ENCODE measurements at places on chromosomes 6 and 20.

DNA sequence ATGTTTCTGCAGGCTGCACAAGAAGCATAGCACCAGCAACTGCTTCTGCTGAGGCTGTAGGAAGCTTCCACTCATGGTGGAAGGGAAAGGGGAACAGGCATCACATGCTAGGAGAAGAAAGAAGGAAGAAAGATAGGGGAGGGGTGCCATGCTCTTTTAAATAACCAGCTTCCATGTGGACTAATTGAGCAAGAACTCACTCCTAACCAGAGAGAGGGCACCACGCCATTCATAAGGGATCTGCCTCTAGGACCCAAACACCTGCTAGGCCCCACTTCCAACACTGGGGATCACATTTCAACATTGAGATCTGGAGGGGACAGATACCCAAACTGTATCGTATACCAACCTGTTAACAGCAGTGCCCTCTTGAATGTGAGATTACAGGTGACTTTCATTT, 46.9 kb upstream of the ARMC2 start:
- no peak for DNase-seq

DNA sequence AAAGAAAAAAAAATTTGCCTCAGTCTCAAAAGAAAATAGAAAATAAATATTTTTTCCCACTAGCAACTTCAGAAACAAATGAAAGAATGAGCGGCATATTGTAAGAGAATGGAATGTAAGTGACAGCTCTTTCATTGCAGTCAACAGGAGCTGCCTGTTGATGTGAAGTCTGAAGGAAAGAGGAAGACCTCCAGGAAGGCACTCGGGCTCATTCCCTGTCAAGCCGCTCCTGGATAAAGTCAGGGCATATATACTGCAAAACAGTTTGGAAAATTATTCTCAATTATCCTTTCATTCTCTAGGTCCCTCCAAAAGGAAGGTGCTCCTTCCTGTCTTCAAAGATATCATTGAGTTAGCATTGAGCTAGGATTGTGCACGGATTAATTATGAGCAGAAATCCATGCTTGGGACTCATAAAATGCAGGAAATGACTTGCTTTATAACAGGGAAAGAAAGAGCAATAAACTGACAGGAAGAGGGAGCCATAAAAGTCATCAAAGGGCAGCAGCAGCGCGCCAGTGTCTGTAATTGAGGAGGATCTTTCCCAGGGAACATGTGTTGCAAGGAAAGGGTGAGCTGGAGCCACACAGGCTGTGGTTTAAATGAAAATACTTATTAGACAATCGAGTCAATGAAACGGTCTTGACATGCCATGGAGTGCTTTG, 218.2 kb downstream of the C6orf118 start:
- no peak for DNase-seq

DNA sequence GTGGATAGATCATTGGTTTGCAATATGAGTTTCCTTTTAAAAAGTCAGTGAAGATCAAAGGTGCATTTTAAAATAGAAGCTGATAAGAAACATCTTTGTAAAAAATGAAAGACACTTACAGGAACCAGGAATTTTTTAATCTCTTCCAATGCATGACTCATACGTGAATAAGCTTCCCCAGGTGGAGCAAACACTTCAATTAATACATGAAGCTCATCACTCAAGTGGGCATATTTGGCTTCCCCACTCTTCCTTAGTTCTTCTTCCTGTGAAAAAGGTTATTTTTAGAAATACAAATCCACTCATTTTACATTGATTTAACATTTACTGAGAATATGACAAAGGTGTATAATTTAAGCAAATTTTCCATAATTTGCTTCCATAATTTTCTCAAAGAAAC, 308.1 kb downstream of the KHDRBS2 start:
- DNase-seq: no peak

- DNase-seq: no peak
These were observed 97.8 kb upstream of the PRDM1 start for GRCh38 chr6:105988321-105988720.

DNA sequence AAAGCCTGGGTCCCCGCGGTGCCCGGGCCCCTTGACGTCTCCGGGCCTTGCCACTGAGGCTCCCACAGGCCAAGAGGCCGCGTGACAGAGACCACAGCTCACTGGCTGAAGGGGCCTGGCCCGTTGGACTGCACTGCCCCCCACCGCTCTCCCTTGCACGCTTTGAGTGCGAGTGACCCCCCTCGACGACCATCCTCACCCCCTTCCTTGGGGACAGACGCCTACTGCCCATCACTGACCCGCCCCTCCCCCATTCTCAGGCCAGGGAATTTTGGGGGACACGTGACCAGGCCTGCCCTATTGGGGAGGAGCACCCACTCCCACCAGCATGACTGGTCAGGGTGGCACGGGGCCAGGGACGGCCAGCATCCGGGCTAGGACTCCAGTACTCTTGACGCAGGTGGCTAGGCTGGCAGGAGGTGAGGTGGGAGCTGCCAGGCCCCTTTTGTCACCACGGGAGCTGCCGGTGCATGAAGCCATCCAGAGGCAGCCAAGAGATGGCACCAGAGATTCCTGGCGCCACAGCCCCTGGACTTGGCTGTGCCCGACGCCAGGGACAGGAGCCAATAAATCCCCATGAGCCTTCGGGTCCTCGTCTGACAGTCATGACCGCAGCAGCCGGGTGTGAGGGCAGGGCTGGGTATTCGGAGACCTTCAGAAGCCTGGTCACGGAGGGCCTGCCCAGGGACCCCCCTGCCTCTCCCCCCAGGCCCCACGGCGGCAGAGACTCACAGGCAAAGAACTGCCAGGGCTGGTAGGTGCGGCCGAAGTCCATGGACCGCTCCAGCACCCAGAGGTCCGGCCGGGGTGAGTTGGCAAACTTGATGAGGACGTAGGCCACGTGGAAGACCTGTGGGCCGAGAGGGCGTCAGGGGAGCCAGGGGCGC, 14.5 kb downstream of the LAMA5 start:
- no peak for DNase-seq

- peak; percentile 94 for DNase-seq
These were observed 80.4 kb upstream of the MYL9 start for GRCh38 chr20:36460648-36461599.

GRCh38 chr6:165298875-165299274, 10.5 kb downstream of the C6orf118 start:
- DNase-seq: no peak

- peak; percentile 51 for DNase-seq
These were observed 16.6 kb downstream of the SLC22A1 start for GRCh38 chr6:160137989-160138835.

DNA sequence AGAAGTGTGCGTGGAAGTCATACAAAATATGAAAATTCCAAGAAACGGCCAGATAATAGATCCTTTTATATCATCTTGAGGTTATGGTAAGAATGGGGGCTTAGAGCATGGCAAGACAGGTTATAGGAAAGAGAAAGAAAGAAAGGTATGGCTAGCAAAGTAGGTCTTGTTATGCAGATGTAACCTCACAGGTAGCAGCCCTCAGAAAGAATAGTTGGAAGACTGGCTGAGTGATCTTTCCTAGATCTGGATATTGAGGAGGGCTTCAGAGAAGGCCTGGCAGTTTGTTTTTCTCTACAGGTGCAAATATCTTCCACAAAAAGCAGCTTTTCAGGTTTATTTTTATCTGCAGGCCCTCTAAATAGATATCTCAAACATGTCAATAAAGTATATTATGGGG, 679.5 kb downstream of the KHDRBS2 start:
- DNase-seq: no peak

GRCh38 chr6:166591961-166592520, 5.6 kb upstream of the RAMACL start:
- DNase-seq: no peak

DNA sequence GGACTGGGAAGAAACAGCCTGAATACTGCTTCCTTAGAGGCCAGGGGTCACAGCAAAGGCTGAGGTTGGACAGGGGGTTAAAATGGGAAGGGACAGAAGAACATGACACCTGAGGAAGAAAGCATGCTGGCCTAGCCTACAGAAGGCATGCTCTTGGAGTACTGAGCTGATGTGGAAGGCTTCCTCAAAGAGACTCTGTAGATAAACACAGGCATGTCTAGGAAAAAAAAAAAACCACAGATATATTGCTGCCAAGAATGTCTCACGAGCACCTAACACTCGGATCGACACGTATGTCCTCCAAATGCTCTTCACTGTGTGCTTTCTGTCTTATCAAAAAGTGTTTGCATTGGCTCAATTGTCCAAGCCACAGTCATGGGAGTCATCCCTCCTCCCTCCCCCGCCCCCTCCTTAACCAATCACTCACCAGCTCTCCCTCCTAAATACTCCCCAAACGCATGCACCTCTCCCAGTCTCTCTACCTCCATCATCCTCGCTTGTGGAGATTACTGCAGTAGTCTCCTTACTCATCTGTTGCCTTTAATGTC, 101.1 kb upstream of the LRFN2 start:
- no peak for DNase-seq

GRCh38 chr20:25051386-25052155, 6.4 kb downstream of the ACSS1 start:
- DNase-seq: no peak

GRCh38 chr6:43776799-43777776, 7.1 kb downstream of the VEGFA start:
- no peak for DNase-seq

DNA sequence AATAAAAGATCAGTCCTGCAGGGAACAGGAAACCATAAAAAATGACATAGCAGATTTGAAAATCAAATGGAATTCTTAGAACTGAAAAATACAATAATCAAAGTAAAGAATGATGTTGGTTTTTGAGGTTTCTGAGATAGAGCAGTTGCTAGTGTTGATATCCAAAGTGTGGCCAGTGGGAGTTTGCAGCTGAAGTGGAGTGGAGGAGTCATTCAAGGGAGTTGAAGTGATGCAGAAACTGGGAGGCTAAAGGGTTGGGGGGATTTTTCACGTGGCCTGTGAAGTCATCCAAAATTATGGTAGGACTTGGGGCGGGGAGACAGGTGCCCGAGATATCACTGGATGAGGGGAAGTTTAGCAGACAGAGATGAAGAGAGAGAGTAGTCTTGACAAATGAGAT, 123.6 kb downstream of the CDC5L start:
- no peak for DNase-seq

DNA sequence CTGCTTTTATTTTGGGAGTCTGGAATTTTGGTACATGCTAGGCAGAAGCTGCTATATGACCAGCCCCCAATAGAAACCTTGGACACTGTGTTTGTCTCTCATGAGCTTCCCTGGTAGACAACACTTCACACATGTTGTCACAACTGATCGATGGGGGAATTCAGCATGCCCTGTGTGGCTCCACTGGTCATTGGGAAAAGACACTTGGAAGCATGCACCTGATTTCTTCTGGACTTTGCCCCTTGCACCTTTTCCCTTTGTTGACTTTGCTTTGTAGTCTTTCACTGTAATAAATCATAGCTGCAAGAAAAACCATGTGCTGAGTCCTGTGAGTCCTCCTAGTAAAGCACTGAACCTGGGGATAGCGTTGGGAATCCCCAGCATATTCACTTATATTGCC, 7.9 kb upstream of the WFDC10A start:
- DNase-seq: no peak

GRCh38 chr6:113994934-113995342, 24.0 kb upstream of the HDAC2 start:
- DNase-seq: peak; percentile 12

DNA sequence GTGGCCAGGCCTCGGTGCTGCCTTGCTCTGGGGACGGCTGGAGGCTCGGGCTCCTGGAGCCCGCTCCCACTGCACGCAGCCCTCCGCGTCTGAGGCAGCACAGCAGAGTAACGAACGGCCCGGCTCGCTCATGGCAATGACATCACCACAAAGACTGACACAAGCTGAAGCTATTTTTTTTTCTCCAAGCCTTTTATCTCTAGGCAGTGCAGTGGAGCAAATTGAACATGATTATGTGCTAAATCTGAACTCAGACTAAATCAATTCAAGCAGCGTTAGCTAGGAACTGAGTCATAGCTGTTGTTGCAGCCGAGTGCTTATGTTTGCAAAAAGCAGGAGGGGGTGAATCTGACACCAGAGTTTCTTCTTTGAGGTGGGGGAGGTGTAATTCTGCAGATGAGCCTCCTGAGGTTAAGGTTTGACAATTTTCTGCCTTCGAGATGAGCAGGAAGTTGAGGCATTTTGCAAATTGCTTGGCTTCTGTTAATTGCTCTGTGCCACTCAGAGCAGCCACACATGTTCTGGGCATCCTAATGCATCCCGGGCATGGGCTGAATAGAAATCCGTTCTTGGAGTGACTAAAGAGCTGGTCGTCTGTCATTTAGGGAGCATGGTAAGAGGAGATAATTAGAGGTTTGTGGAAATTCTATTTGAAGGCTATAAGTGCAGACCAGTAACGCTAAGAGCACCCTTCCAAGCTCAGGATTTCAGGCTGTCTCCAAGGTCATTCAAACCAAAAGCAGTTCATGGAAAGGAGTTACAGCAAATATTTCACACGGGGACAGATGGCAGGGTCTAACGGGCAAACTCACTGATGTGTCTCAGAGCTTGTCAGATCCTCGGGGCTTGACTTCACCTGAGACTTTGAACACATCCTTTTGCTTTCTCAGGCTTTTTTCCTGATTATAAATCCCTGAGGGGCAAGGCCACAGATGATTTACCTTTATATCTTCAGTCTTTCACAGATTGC, 155.1 kb upstream of the ENPP5 start:
- DNase-seq: peak; percentile 7

DNA sequence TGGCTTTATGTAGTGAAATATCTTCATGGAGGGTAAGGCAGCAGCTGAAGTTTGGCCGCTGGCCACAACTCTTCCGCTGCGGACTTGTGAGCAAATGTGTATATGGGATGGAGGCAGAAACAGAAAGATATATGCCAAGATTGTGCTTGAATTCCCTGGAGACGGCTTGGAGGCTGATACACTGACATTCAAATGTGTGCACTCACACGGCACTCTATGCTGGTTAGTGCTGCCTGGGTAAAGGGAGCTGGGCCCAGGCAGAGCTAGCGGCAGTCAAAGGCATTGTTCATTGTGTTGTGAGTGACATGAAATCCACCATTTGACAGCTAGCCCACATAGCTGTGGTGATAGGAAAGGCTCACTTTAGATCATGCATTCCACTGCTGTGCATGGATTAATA, 202.7 kb downstream of the CLIC5 start:
- no peak for DNase-seq

- DNase-seq: no peak
These were observed 23.5 kb upstream of the SIM1 start for GRCh38 chr6:100488244-100488643.
